Fibroblast of upper back skin (primary cell): ENCODE measurements at places on chromosomes 1 and 21.

DNA sequence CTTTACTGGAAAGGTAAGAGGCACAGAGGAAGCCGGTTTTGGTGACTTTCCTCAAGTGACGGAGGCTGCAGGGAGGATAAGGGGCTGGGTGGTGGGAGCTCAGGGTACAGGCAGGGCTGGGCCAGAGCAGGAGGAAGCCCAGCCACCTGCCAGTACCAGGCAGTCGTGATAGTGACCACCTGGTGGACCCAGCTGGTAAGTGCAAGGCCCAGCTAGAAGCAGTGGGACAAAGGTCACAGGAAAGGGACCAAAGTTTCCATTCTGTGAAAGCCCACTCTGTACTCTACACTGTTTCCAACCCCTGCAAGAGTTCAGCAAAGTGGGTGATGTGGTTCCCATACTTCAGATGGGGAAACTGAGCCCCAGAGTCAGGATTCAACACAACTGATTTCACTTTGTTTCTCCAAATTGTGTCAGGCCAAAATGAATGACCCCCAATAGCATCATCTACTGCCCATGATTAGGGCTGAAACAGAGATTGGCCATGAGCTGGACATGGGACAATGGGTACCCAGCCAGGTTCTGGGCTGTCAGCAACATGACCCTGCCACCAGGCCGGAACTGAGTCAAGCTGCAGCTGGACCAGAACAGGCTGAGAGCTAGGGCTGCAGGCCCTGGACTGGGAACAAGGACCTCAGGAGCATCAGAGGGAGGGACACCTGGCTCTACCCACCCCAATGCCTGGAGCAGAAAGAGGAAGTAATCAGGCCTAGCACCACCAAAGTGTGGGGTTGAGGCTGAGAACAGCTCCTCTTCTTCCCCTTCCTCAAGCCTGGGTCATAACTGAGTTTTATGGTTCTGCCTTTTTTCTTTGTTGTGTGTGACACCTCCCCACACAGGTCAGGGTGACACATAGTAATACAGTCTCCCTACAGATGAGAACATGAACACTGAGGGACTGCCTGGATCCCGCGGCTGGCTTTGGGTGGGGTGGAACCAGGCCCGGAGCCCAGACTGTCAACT, 50.2 kb downstream of the KCNN3 start:
- no peak for DNase-seq

GRCh38 chr1:25356848-25357247, 18.7 kb downstream of the TMEM50A start:
- DNase-seq = peak; percentile 30

DNA sequence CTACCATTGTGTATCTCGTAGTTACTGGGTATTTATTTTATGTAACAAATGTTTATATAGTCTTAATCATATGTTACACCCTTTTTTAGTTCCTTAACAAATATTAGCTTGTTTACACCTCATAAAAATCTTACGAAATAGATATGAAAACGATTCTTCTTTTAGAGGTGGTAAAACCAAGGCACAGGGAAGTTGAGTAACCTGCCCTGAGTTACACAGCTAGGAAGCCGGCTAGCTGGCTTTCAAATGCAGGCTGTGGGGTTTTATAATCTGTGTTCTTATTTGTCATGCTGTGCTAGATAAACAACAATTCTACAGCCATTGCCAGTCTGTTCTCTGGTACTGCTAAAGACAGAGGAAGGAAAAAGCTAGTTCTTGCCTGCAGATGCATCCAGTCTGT, 109.6 kb downstream of the NOS1AP start:
- DNase-seq = no peak

DNA sequence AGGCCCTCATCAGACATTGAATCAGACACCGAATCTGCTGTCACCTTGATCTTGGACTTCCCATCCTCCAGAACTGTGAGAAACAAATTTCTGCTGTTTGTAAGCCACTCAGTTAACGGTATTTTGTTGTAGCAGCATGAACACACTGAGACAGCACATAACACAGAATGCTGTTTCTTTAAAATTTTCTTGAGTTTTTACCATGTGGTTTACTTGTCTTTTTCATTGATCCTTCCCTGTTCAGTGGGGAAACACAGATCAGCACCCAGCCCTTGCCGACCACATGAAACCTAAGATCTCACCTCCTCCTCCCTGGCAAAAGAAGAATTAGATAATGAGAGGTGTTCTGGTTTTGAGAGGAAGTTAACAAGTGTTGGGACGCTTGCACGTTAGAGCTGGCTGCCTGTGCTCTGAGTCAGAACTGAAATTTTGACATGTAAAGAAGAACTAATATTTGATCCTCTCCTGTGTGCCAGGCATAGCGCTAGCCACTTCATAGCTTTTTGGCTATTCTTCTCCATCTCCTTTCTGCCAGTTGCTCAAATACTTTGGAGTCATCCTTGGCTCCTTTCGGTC, 179.6 kb downstream of the DHRS3 start:
- DNase-seq = no peak

- DNase-seq = peak; percentile 24
These were observed 2.7 kb downstream of the CDC14A start for GRCh38 chr1:100354971-100355394.

- peak; percentile 34 for DNase-seq
These were observed 1.7 kb downstream of the INKA2 start for GRCh38 chr1:111737216-111738132.

- DNase-seq = no peak
These were observed 15.2 kb upstream of the ADAMTSL4 start for GRCh38 chr1:150534002-150534401.

DNA sequence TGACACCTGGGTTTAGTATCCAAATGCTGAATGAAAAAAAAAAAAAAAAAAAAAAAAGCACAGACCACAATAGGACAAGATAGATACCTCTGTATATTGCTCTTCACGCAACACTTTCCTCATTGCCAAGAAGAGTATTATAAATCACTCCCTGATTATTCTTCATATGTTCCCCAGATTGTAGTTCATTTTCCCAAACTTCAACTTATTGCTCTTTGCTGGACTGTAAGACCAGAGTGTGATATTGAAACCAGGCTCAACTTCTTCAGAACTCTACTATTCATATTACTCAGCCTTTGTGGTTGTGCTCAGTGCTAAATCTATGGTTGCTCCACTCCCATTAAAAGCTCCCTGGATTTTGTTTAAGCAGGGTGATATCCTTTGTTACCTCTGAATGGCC, 180.4 kb downstream of the NTMT2 start:
- DNase-seq = peak; percentile 75

- peak; percentile 73 for DNase-seq
These were observed 383.5 kb downstream of the OMA1 start for GRCh38 chr1:58162952-58163550.

DNA sequence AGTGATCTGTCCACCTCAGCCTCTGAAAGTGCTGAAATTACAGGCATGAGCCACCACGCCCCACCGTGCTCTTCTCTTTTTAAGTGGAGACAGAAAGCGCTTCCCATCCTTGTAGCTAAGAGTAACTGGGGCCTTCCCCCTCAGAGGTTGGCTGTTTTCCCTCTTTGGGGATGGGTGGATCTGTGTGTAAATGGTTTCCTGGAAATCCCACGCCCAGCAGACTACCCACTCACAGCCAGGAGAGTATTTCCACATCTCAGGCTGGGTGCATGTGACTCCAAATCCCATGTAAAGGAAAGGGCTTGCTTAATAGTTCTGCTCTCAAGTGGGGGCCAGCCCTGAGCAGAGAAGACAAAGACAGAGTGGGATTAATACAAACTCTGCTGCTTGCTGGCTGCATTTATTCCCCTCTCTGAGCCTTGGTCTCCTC, 19.6 kb upstream of the TCEA3 start:
- DNase-seq = peak; percentile 81

GRCh38 chr1:6953907-6954364, 168.7 kb downstream of the CAMTA1 start:
- no peak for DNase-seq

GRCh38 chr1:234589064-234589800, 20.7 kb downstream of the IRF2BP2 start:
- peak; percentile 49 for DNase-seq

- peak; percentile 29 for DNase-seq
These were observed 6.5 kb downstream of the CAPN9 start for GRCh38 chr1:230753586-230754251.

- DNase-seq = no peak
These were observed 39.7 kb downstream of the CD34 start for GRCh38 chr1:207871117-207871649.

GRCh38 chr1:170694172-170694926, 30.4 kb downstream of the PRRX1 start:
- peak; percentile 57 for DNase-seq

- DNase-seq = no peak
These were observed 74.3 kb downstream of the SIPA1L2 start for GRCh38 chr1:232555494-232556210.

GRCh38 chr1:238649200-238649599, 737.2 kb upstream of the CHRM3 start:
- no peak for DNase-seq

DNA sequence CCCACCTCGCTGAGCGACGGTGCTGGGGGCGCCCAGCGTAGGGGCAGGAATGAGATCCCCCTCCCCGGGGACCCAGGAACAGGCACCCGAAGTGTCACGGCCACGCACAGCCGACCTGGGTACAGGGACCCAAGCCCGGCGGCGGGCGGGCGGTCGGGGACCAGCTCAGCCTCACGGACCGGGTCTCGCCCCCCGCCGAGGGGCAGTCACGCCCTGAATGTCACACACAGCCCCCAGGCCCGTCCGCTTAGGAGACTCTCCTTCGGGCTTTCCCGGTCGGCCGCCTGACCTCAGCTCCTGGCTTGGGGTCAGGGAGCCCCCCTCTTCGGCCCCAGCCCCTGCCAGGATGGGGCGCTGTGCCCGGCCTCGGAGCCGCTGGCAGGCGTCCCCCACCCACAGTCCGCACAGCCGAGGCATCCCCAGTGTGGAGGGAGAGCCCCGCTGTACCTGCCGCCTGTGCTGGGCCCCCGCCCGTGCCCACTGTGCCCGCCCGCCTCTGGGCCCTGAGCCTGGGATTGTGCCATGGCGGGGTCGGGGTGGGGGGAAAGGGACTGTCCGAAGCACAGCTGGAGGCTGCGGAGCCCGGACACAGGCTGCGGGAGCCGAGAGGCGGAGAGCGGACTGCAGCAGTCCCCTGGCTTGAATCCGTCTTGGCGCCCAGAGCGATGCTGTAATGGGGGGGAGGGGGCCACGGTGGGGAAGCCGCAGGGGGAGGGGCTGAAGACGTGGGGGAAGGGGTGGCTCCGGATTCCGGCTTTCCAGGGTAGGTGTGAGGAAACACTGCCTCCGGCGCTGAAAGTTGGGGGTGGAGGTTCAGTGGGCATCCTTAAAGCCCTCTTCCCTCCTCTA, 627 bp upstream of the DLGAP3 start:
- no peak for DNase-seq

- peak; percentile 54 for DNase-seq
These were observed 12.2 kb downstream of the KIAA0319L start for GRCh38 chr1:35544976-35545375.

DNA sequence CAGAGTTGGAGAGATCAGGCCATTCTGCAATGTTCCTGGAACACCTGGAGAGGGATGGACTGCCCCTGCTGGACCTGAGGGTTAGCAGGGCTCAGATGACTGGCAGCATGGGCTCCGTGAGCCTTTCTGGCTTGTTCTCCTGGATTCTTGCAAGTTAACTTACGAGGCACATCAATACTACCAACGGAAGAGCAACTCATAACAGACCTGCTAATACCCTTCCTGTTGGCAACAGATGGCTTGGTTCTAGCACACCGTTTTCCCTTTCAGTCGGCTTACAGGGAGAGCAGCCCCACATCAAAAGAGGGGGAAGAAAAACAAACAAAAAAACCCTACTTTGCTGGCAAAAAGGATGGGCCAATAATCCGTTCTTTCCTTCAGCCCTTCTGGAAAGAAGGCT, 47.9 kb downstream of the SLC66A1 start:
- no peak for DNase-seq

DNA sequence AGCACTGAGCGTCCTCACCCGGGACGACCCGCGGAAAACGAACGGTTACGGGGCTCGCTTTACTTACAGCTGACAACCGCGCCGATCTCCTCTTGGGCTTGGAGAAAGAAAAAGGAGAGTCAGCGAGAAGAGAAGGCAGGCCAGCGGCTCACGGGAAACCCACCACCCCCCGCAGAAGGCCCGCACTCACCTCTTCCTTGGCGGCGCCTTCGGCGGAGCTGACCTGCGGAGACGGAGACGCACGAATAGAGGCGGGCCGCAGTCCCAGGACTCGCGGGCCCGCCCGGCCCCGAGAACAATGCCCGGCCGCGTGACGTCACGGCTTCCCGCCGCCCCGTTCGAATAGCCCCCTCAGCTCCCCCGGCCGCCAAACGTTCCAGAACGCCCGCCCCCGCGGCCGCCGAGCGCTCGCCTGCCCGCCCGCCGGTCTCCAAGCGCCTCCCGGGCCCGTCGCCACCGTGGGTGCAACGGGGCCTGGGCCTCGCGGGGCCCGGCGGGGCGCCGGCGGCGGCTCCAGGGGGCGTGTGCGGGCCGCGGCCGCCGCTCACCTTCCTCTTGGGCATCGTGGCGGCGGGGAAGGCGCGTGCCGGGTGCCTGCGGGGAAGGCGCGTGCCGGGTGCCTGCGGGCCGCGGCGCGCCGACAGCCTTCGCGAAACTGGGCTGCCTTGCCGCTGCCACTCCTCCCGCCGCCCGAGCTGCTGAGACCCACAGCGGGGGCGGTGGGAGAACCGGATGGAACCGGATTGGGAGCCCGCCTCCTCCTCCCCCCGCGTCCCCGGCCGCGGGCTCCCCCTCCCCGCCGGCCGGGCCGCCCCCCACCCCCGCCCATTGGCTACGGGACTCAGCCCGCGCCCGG, at the start of gene HMGN1:
Gene HMGN1 (minus strand): TSS at position 734 of the 856 bp plus-strand sequence. CDS start 171 bp downstream, at position 563.
- DNase-seq = peak; percentile 90

GRCh38 chr1:161499099-161500039, 5.9 kb upstream of the FCGR2A start:
- no peak for DNase-seq

DNA sequence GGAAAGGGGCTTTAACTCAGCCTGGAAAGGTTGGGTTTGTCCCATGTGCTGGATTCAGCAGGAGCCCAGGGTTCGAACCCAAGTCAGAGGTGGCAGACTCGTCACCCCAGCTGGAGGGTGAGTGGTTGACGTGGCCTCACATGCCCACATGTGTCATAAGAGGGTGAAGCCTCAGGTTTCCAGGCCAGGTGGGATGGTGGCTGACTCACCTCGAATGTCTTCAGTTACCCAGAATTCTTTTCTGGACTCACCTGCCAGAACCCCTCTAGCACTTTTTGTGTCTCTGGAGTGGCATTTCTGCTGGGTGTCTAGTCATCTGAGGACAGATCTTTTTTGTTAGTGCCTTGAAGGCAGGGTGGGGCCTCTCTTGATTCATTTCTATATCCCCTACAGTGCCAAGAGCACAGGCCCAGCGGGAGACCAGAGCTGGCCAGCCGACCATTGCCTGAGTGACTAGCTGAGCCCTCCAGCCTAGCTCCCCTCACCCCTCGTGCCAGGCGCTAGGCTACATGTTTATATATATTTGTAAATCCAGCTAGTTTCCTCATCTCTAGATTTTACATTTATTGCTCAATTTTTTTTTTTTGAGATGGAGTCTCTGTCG, 28.1 kb downstream of the IL6R start:
- no peak for DNase-seq

- peak; percentile 38 for DNase-seq
These were observed 19.3 kb downstream of the IARS2 start for GRCh38 chr1:220113136-220113695.

- DNase-seq = no peak
These were observed 6.3 kb upstream of the ETV3 start for GRCh38 chr1:157144509-157144908.
